ENCODE measurements at places on chromosomes 16 and 17.

GRCh38 chr17:67496286-67496685 lies 119.2 kb downstream of the PITPNC1 start:
- DNase-seq: no peak

DNA sequence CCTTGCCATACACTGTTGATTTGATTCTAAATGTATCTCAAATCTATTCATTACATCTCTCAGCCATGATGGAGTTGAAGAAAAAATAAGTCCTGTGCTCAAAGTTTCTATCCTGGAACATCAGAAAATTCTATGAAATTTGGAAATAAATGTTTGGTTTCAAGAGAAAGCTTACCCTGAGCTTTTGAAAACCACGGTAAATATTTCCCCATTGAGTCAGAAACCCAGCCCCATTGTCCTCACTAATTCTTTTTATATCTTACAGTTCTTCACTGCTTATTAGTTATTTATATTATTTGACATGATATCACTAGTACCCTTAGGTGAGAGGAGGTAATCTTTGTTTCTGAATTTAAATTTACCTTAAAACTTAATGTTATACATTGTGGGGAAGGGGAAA lies 128.5 kb downstream of the MRTFB start:
- no peak for DNase-seq

GRCh38 chr17:62981933-62982332 lies 15.9 kb downstream of the TANC2 start:
- DNase-seq: no peak

GRCh38 chr16:24837969-24838368 lies 7.8 kb upstream of the SLC5A11 start:
- no peak for DNase-seq

DNA sequence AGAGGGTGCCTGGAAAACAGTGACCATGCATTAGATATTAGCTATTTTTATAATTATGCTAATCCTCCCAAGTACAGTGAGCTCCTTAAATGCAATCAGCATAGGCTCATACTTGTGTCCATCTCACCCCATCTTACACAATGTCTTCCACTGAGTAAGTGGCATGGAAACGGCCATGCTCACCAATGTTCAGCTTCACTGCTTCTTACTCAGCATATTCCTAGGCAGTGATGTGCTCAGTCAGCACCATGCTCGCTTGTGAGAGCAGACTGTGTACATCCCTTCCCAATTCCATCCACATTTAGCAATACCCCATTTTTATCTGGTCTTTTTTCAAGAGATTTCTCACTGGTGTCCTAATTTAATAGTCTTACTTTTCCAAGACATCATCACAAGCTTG lies 454.8 kb upstream of the SOX9 start:
- DNase-seq: peak; percentile 75

- no peak for DNase-seq
Observed at GRCh38 chr16:30046588-30046987, 15.5 kb upstream of the TLCD3B start.

DNA sequence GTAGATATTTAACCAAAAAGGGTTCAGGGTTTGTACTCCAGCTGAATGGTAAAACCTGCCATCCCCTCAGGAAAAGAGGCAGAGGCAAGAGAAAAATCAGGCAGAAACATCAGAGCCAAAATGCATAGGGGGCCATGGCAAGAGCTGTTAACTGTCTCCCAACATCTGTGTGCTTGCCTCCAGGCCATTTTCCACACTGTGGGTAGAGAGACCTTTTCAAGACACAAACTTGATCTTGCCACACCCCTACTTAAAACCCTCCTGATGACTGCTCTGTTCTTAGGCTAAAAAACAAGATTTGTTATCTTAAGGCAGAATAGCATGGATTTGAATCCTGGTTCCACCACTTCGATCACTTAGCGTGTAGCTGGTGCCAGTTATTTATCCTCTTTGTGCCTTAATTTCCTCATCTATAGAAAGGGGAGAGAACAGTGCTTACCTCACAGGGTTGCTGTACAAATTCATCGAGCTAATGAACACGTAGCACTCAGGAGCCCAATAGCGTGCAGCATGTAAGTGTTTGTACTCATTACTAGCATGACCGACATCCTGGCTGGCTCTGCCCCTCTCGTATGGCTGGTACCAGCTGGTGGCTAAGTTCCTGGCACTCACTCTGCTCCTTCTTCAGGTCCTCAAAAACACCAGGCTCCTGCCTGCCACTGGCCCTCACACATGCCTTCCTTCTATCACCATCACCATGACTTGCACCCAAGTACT lies 25.8 kb downstream of the STAT3 start:
- no peak for DNase-seq

DNA sequence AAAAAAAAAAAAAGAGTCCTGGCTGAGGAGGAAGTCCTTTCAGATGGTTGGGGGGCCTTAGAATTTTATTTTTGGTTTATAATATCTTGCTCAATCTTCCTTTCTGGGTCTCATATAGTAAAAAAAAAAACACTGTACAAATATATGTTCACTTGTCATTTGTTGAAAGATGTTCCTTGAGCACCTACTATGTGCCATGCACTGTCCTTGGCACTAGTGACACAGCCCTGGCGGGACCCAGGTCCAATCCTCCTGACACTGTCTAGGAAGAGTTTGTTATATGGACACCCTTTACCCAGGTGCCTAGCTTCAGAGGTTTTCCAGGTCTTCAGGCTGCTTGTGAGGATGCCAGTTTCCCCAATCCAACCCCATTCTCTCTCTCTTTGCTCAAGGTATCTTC lies 2.0 kb downstream of the CHST4 start:
- DNase-seq: no peak

GRCh38 chr16:53785044-53785443 lies 81.1 kb downstream of the FTO start:
- peak; percentile 19 for DNase-seq

DNA sequence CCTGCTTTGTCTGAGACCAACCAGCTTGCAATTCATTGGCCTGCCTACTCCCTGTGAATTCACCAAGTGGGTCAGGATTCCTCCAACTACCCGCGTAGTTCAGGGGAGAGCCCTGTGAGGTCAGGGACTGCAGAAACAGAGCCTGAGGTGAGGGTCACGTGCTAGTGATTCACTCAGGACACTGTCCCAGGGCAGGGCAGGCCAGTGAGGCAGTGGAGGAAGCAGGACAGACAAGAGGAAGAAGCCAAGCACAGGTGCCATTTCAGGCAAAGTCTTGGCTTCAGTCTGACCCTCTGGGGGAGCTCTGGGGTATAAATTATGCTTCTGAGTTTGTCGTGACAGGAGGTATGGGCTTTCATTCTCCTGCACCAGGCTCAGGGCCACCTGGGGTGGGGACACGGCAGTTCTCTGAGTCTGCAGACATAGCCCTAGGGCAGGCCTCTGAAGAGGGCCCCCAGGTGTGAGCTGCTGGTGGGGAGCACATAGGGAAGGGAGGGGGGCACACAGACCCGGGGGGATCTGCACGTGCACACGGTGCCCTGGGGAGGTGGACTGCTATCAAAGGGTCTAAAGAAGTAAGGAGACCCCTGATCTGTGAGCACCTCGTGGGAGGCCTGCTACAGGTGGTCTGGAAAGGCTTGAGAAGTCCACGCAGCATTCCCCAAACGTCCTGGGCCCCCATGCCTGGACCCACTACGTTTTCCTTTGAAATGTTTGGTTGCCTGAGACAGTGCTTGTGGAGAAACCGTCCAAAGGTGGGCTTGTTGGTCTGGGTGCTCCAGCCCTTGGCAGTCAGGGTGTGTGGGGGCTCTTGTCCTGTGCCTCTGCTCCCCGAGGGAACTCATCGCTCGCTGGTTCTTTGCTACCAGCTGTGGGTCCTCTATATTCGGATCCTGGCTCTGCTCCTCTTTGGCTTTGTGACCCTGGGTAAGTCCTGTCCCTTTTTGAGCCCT lies 46.4 kb downstream of the NKD1 start:
- DNase-seq: no peak

DNA sequence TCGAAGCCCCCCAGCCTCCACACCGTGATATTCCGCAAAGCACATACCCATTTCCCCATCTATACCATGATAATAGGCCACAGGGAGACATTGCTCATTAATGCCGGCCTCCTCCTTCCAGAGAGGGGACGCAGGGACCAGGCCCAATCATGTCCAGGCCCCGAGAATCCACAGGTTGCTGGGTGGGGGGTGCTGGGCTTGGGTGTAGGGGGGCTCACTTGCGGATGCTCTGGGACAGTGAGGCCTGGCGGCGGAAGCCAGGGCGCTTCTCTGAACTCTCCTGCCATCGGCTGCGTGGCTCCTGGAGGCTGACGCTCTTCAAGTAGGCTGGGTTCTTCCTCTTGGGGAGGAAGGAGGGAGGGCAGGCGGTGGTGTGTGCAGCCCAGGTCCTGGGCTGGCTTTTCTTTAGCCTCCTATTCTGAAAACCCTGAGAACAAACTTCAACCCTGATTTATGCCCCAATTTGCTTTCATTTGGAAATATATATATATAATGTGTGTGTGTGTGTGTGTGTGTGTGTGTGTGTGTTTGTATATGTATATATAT lies 12.2 kb downstream of the AANAT start:
- no peak for DNase-seq

GRCh38 chr16:55323637-55324271 lies at the start of gene IRX6:
TSS of gene IRX6 (plus strand) at chr16:55324203. CDS start at chr16:55325092, 889 bp downstream.
- no peak for DNase-seq

- peak; percentile 58 for DNase-seq
Observed at GRCh38 chr16:51807551-51807950, 656.5 kb upstream of the SALL1 start.

GRCh38 chr17:61511480-61512182 lies 59.4 kb downstream of the TBX4 start:
- DNase-seq: no peak

DNA sequence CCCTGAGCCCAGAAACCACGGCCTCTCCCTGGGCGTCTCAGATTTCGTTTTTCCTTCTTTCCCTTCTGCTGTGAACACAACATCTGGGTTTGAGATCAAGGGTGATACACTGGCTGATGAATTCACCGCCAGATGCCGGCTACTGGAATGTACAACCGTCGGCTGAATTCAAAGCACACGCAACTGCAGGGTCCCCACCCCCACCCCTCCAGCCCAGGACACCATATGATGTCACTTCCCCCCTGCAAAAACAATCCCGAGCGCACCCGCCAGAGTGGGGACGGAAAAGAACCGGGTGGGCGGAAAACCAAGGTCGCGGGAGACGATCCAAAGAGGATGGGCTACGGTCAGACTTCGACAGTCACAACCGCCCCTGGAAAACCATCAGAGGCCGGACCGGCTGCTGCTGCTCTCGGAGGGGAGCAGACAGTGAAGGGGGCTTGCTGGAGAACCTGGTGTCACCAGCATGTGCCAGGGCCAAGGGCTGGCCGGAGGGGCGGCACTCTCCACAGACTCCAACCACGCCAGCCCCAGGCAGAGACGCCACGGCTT lies 23.3 kb downstream of the CEP295NL start:
- DNase-seq: no peak

DNA sequence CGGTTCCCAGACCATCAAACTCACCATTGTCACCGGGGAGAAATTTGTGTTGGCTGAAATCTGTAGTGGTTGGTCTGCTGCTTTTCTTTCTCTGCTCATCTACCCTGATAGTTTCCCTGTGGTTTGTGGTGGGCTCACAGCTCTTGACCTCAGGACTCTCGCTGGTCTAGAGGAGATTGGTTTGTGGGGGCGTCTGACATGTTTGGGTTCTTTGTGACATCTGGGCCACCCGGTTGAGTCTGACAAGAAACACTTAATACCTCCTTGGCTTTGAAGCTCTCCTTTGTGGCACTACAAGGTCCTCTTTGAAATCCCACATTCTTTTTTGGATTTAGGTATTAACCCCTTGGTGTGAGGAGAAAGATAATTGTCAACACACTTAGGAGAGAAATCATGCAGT lies 662.0 kb downstream of the WWOX start:
- DNase-seq: no peak

DNA sequence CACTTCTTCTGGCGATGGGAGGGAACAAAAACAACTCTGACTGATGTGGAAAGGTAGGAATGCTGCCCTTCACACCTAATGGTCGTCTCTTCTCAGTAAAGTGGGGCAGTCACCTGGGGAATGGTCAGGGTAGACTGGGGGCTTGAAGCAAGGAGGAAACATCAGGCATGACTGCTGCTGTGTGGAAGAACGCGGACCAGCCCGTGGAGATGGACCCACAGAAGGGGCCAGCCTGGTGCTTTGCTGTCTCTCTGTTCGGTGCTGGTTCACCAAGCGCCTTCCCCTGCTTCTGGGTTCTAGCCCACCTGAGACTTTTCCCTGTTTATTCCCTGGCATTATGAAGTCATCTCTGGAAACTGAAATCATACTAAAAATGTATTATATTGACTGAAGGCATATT lies 96.2 kb upstream of the DNAH17 start:
- DNase-seq: no peak

- no peak for DNase-seq
Observed at GRCh38 chr16:28298511-28298878, 6.2 kb downstream of the SBK1 start.

- DNase-seq: no peak
Observed at GRCh38 chr17:28433721-28434120, 27.7 kb upstream of the SLC46A1 start.

GRCh38 chr16:10577305-10578202 lies 2.8 kb downstream of the EMP2 start:
- no peak for DNase-seq

GRCh38 chr17:34133350-34133749 lies 121.7 kb upstream of the CCL2 start:
- DNase-seq: no peak

DNA sequence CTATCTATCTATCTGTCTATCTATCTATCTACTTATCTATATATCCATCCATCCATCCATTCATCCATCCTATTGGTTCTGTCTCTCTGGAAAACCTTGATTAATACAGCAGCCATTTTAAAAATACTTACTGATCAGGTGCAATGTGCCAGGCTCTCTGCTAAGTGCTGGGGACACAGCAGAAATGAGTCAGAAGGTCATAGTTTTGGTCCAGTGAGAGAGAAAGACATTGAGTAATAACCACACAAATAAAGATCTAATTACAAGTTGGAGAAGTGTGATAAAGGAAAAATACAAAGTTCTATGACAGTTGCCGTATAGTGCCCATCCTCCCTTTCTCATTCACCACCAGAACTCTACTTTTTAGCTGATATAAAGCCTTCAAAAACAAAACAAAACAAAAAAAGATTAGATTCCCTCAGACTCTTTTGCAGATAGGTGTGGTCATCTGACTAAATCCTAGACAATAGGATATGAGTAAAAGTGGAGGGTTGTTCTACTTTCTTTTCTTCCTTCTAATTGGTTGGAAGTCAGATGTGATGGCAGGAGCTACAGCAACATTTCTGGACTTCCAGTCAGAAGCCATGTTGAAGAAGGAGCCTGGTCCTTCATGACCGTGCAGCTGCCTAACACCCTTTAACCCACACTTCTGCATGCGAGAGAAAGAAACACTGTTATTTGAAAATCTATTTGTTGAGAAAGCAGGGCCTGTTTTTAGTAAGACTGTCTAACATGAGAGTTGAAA lies 72.0 kb upstream of the TOX3 start:
- DNase-seq: no peak

GRCh38 chr16:1331712-1332617 lies 1.5 kb upstream of the BAIAP3 start:
- DNase-seq: peak; percentile 37

All from RCC 7860 (cell line).